Fibroblast of skin of right biceps (primary cell): ENCODE measurements at places on chromosomes 7 and 10.
A peak's percentile ranks its signal among the peaks of the same experiment; 100 is the strongest.

DNA sequence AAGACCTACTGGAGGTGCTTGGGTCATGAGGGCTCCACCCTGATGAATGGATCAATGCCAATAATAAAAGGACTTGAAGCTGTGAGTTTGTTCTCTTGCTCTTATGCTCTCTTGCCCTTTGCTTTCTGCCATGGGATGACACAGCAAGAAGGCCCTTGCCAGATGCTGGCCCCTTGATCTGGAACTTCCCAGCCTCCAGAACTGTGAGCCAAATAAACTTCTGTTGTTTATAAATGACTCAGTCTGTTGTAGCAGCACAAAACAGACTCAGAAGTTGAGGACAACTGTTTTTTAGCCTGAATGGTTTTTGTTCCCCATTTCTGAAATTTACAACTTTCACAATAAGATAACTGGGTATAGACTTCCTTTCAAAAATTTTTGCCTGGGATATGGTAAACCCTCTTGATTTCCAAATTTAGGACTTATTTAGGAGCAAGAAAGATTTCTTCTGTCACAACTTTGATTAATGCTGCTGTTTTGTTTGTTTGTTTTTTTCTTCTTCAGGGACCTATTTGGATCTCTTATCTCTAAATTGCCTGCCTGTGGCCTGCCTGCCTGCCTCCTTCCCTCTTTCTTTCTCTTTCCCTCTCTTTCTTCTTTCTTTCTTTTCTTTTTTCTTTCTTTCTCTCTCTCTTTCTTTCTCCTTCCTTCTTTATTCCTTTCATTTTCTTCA, 12.1 kb downstream of the ENTPD1 start:
- DNase-seq: no peak

DNA sequence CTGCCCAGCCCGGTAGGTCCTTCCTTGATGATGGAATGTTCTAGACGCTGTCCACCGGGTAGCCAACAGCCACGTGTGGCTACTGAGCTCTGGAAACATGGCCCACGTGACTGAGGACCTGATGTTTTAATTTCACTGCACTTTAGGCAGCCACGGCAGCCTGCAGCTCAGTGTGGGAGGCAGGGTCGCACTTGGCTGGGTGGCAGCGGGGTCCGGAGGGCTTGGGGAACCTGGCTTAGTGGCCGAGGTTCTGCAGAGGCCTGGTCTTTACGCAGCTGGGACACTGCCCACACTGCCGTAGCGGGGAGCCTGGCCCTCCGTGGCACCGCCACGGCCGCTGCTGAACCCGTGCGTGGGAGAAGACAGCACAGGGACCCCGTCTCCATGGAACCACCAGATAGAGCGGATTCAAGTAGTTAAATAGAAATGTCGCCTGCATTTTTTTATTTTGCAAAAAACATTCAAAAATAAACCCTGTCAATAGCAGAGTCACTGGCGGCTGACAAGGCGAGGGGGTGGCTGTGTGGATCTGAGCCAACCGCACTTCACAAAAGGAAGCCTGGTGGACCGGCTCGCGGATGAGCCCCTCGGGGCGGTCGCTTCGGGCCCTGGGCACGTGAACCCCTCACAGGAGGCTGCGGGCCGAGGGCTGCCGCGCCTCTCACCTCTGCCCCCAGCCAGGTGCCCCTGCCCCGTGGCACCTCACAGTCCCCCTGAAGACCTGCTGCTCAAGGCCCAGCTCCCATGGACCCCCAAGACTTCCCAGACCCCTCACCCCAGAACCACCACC, 25.6 kb upstream of the UTF1 start:
- DNase-seq: no peak

DNA sequence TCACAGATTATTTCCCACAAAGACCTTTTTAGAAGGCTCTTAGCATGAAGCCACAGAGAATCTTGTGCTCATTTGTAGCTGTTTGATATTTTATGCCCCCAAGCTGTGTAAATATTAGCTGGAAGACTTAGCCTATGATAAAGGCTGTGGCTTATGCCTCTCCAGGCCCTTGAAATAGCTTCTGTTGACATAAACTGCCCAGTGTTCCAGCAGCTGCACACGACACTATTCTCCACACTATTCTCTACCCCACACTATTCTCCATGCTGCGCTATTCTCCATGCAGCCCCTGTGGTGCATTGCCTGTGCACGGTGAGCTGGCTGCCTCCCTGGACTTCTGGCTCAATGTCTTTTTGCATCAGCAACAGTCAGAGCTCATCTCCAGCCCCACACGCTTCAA, 13.1 kb downstream of the DDC start:
- no peak for DNase-seq

- no peak for DNase-seq
Measured at GRCh38 chr10:17418249-17418648, 36.1 kb downstream of the ST8SIA6 start.

- no peak for DNase-seq
Measured at GRCh38 chr10:127036987-127037386, 131.8 kb downstream of the DOCK1 start.

DNA sequence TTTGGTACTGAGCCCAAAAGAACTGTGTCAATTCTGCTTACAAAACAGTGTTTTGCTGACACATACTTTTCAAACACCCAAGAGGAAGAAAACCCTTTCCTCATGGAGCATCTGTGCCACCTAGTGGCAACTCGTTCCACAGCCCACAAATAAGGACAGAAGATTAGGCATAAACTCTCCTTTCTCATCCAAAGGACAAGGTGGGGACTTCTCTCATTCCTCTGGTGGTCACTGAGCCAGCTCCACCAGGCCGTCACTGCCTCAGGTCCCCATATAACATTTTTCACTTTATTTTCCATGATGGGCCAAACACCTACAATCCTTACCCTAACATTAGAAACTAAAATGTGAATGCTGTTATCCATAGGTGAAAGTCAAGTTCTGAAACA, 76.9 kb downstream of the RNF216 start:
- DNase-seq: peak; percentile 80

DNA sequence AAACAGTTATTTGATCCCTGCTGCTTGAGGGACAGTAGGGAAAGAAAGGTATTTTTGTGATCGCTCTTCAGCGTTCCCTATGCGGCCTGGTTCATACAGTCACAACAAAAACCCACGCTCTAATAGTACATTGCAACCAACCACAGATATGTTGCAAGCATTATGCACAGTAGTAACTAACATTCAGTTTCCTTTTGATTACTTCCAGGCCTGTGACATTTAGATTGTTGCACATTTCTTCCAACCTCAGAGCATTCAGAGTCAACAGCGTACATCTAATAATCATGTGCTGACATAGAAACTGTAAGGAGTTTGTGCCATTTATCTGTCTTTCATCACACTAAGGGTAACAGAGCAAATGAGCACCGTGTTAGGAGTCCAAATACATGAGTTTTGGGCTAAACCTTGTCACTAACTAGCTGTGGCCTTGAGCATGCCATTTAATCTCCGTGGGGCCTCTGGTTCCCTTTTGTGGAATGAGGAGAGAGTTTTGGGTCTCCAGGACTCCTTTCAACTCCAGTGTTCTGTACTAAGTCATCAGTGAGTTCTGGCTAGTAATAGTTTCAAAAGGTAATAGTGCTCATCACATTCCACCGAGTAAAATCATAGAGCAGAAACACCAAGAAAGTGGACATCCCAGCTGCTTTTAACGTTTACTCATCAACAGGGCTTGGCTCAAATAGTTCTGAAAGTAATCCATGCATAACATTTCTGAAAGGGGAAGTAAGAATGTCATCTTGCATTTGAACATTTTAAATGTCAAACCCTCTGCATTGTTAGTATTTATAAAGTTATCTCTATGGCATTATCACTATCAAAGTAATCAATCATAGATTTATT, 99.0 kb upstream of the FZD1 start:
- peak; percentile 94 for DNase-seq

GRCh38 chr10:104935656-104936055, 294.6 kb downstream of the SORCS3 start:
- DNase-seq: no peak

DNA sequence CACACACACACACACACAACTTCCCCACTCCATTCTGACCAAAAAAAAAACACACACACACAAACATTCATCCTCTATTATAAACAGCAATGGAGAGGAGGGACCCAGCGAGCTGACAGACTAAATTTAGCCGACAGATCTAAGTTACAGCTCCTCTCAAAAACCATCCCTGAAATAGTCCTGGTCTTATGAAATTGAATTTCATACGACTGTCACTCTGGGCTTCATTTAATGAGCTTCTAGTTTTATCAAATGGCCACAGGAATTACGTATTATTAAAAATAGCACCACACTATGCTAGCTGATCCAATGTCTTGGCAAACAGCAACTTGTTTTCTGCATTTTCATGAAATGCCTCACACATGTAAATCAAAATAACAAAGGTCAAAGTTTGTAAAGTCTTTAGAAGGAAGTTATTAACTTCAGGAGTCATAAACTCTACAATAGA, 131.3 kb upstream of the ASAH2 start:
- DNase-seq: no peak

GRCh38 chr10:1535301-1535965, 201.9 kb downstream of the ADARB2 start:
- DNase-seq: no peak

GRCh38 chr7:158476331-158476932, 111.2 kb downstream of the PTPRN2 start:
- no peak for DNase-seq

- no peak for DNase-seq
Measured at GRCh38 chr10:26779176-26779860, 81.4 kb downstream of the ABI1 start.

DNA sequence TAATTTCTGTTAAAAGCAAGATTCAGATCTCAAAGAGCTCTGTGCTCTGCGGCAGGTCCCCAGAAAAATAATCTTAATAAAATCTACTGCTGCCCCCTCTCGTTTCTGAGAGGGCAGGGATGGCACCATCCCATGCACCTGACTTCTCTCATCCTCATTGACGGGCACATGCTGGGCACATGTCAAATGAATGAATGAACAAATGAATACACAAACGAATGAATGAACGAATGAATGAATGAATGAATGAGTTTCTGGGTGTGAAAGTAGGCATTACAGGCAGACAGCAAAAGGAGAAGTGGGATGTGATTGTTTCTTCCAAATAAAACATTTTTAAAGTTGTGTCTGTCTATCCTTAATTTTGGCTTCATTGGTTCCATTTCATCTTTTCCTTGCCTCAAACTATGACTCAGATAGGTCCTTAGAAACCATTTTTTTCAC, 398.1 kb upstream of the PRKCQ start:
- DNase-seq: no peak

GRCh38 chr7:112937651-112938415, 147.6 kb upstream of the TMEM168 start:
- DNase-seq: peak; percentile 50

DNA sequence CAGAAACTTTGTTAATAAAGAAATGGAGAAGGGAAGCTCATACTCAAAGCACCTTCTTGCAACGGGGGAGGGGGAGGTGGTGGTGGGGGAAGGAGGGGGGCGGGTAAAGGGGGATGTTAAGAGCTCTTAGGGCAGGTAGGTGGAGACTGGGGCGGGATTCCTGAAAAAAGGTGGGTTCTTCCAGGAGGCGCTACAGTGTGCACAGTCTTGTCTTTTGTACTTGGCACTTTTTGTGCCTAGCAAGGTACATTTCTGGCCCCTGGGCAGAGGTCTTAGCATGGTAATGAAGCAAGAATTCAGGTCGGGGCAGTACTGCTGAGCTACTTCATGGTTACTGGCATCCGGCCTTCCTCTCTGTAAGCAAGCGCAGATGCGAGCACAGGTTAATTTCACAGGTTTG, 15.2 kb upstream of the LAMB4 start:
- no peak for DNase-seq

DNA sequence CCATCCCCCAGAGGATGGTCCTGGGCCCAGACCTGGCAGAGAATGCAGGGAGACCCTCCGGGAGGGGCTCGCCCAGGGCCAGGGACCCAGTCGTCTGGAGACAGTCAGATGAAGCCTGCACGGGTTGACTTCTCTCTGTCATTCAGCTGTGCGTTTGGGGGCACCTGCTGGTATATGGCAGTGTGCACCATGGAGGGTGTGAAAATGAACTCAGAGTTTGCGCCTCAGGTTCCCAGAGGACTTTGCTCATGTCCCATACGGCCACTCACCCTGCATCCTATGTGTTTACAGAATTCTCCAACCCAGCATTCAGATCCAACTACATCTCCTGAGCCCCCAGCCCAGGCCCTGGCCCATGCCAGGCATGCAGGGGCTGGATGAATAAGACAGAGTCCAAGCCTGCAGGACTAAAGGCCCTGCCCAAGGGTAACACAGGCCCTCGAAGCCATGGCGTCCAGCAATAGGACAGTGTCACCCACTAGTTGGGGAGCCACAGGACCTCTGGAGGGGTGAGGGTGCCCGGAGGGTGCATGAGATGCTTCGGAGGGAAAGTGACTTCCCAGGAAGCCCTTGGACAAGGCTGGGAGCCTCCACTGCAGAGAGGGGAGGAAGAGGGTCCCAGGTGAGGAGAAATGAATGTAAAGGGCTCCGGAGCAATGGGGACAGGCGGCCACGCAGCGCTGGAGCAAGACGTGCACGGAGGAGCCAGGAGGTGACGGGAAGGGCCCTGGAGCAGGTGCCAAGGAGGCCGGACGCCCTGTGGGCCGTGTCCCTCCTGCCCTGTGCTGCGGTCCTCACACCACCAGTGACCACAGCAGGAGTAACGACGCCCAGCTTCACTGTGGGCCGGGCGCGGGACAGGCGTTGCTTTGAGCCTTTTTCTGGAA, 36.3 kb downstream of the CALML3 start:
- no peak for DNase-seq

DNA sequence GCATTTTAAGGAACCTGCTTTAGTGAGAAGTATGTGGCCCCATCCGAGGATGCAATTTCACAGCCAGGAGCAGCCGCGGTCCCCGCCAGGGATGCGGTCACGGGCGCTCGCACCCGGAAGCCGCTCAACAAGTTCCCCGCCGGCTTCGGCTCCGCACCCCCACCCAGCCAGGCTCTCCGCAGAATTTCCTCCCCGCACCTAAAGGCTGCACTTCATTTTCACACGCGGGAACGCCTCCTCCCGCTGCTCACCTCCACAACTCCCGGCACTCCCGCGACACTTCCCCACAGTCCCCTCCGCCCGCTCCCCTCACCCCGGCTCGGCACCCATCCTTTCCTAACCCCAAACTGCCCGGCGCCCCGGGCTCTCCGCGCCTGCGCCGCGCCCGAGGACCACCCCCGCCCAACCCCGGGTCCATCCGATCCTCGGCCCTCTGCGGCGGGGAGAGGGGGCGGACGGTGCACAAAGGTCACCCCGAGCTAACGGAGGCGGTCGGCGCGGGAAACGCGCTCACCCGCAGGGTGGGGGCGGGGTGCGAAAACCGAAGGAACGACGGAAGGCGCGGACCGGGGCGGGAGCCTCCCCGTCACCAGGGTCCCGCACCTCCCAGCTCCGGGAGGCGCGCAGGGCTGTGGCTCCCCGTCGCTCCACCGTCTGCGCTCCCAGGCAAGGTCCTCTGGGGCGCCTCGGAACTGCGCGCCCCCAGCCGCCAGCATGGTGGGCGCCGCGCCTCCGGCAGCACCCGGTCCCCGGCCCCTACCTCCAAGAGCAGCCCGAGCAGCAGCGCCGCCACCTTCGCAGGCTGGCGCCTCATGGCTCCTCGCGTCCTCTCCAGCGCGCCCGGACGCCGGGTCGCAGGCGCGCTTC, 558 bp downstream of the VOPP1 start:
- peak; percentile 44 for DNase-seq

- no peak for DNase-seq
Measured at GRCh38 chr10:103890194-103890658, 27.8 kb downstream of the STN1 start.

- no peak for DNase-seq
Measured at GRCh38 chr7:147240468-147240867, 1123.9 kb downstream of the CNTNAP2 start.

- DNase-seq: peak; percentile 48
Measured at GRCh38 chr10:50501478-50501877, 122.3 kb downstream of the SGMS1 start.
